Body of pancreas (tissue), 4 donors: ENCODE measurements at places on chromosomes 6 and 20.

- DNase-seq, result no peak
These were observed 22.1 kb upstream of the EYA2 start for GRCh38 chr20:46872328-46873211.

GRCh38 chr20:38890497-38890818 is 35.8 kb upstream of the FAM83D start:
- DNase-seq, result no peak

DNA sequence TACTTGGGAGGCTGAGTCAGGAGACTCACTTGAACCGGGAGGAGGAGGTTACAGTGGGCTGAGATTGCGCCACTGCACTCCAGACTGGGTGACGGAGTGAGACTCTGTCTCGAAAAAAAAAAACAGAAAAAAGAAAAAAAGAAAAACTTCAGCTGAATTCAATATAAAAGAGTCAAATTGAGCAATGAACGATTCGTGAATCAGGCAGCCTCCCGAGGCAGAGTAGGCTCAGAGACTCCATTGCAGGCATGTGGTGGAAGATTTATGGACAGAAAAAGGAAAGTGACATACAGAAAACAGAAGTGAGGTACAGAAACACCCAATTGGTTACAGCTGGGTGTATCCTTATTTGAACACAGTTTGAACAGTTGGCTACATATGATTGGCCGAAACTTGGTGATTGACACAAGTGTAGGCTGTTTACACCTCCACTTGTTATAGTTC is 56.3 kb downstream of the HLA-DPB1 start:
- no peak for DNase-seq

GRCh38 chr6:133671376-133671775 is 217.5 kb upstream of the TCF21 start:
- no peak for DNase-seq

DNA sequence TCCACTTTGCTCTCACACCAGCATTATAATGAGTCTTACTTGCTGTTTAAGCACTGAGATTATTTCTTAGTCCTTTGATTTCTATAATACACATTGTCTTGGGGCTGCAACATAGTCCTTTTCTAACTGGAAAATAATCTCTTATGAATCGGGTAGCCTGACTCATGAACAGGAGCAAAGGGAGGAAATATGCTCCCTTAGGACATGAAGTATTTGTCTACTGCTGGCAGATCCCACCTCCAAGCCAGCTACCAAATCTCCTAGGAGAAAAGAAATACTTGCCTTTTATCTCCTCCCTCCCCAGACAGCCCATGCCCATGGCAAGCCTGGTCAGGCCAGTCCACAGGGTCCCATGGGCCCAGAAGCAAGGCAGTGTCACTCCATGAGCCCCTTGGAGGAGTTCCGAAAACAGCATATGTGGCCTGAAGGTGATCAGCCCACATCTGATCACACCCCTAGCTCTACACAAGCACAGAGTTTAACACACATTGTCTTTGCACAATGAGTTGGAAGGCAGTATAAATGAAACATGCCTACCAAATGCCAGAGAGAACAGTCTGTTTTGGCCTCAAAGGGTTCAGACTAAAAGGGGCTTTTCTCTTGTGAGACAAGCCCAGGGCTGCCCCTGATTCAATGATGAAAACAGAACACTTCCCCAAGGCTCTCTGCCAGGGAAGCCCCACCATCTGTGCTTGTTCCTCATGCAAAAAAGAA is 37.1 kb upstream of the SLC4A11 start:
- DNase-seq, result no peak

DNA sequence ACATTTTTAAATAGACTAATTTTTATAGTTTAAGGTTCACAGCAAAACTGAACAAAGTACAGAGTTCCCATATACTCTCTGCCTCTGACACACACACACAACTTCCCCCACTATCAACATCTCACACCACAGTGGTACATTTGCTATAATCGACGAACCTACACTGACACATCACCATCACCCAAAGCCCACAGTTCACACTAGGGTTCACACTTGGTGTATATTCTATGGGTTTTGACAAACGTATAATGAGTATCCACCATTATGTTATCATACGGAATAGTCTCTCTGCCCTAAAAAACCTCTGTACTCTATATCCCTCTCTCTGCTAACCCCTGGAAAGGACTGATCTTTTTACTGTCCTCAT is 15.6 kb downstream of the TMEM30A start:
- no peak for DNase-seq

DNA sequence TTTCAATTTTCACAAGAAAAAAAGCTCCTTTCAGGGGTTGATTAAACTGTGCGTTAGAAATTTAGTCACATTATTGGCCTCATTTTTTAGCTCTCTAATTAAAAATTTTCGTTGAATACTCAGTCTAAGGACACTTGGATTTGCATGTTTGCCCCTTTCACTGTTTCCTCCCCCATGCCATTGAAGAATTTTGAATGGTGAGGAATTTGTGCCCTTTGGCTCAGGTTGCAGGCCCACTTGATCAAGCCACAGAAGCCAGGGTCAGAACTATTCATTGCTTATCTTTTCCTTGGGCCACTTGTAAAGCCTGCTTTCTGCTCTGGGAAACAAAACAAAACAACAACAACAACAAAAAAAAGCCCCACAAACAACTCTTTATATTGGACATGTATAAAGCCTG is 12.2 kb downstream of the LIN28B start:
- no peak for DNase-seq

DNA sequence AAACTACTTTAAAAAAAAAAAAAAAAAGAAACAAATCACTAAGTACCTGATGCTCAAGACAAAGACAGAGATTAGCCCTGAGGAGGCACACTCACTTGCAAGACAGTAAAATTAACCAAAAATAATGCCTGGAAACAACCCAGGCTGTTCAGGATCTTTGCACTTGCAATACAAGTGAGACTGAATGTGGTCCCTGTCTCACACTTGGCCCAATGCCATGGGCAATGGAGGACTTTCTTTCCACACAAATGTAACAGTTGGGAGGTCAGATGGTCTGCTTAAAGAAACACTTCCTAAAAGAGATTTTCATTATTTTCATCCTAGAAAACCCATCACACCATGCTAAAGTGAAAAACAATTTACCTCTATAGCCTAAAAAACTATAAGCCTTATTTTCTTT is 16.2 kb downstream of the STAU1 start:
- DNase-seq, result no peak

DNA sequence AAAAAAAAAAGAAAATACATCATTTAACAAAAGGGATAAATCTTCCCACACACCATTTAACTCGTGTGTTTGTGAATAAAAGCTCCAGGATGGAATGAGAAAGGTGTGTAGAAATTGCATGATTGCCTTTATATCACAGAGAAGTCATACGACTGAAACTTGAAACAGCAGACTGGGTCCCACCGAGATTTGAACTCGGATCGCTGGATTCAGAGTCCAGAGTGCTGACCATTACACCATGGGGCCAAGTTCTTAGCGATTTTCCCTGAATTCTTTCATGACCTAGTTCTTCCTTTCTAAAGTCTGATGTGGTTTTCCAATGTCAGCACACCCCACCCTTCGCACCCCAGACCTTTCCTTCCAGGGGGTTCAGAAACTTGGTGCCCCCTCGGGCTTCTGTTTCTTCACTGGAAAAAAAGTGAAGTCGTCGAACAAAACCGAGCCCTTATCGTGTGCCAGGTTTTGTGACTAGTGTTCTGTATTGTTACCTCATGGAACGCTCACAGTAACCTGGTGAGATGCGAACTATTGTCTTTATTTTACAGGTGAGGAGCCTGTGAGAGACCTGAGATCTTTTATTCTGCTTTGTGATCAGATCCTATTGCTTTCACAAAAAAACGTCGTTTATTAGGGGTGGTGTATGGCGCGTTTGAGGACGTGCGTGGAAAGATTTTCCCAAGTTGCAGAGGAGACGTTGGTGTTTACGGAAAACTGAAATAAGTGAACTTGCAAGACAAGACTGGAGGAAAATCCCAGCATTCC is 120.8 kb downstream of the OR2B2 start:
- DNase-seq, result peak; percentile 66

DNA sequence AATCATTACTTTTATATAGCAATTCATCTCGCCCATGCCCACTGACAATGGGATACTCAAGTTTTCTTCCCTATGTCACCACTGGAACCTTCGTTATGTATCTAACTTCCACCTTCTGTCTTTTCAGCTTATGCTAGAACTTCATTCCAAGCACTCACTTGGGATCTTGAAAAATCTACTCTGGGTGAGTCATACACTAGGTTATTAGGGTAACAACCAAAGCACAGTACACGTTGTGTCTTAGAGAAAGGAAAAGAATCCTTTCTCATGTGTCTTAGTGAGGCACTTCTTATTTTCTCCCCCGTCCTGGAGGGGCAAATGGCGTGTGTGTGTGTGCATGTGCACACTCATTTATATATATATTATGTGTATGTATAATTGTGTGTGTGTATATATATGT is 18.3 kb upstream of the FAM162B start:
- no peak for DNase-seq

- DNase-seq, result no peak
These were observed 84.5 kb downstream of the GJA10 start for GRCh38 chr6:89978749-89979145.

- no peak for DNase-seq
These were observed 171.3 kb downstream of the SLC16A10 start for GRCh38 chr6:111258615-111259088.

DNA sequence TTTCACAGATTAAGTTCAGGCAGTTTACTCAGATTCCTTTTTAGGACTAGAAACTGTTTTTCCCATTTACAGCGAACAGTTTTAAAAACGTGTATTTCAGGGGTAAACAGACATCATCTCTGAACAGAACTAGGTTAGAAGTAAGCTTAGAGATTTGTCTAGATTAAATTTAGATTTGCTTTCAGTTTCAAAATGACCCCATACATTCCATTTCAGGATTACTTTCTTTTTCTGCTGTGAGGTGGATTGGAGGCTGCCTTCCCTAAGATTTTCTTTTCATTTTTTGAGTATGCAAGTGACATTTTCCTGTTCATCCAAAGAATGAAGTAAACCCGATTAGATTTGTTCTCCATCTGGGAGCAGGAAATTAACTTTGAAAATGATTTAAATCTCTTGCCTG is 747.2 kb downstream of the KHDRBS2 start:
- no peak for DNase-seq

GRCh38 chr6:49325891-49326290 is 137.2 kb downstream of the MMUT start:
- no peak for DNase-seq

GRCh38 chr6:22399693-22400092 is 102.9 kb upstream of the PRL start:
- no peak for DNase-seq

GRCh38 chr6:132764370-132764769 is 6.7 kb upstream of the VNN2 start:
- peak; percentile 18 for DNase-seq

DNA sequence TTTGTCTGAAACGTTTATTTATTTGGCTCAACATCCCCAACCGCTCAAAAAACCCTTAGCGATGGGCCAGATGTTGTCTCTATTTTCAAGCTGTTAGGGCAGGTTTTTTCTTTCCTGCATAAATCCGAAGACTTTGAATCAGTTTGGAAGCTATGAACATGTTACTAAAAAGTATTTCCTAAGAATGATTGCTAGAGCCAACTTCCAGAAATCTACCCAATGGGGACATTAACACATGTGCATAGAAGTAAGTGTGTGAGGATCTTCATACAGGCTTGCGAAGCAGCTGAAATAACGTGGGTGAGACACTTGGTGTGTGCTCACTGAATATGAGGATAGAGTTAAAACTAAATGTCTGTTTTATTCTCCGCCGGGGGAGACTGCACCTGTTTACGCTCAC is 106.8 kb downstream of the BCAS1 start:
- no peak for DNase-seq

GRCh38 chr6:110814102-110815014 is 911 bp downstream of the CDK19 start:
- DNase-seq, result peak; percentile 61

DNA sequence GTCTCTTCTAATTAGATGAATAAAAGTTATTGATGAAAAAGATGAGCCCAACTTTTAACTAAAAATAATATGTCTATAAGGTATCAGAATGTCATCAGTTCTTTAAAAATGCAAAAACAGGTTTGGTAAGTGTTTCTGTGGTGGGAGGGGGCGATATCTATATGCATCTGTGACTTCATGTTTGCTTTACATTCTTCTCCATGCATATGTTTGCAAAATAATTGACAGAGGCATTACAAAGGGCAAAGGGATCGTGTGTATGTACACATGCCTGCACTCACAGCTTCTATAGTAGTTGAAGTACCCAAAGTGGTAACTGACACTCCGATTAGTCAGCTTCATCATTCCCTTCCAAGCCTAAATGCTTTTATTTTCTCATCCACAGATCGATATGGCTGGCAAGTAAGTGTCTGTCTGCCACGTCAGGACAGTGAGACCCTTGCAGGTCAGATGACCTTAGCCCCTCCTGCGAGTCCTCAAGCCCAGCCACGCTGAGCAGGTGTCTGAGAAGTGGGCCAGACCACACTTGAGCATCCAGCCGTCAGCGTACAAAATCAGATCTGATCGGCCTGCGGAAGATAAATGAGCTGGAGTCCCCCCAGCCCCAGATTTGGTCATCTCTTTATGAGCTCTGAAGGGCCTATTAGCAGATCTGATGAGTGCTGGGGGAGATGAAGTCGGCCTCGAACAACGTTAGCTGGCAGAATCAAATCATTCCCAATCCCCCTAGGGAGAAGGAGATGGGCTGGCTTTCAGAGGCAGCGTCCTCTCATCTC is 369.1 kb downstream of the MAFB start:
- DNase-seq, result no peak

GRCh38 chr6:87494761-87495422 is 22.1 kb downstream of the SLC35A1 start:
- no peak for DNase-seq

GRCh38 chr6:157555455-157556143 is 174.6 kb downstream of the ZDHHC14 start:
- DNase-seq, result no peak

- no peak for DNase-seq
These were observed 138.4 kb downstream of the PREX1 start for GRCh38 chr20:48689388-48689787.

DNA sequence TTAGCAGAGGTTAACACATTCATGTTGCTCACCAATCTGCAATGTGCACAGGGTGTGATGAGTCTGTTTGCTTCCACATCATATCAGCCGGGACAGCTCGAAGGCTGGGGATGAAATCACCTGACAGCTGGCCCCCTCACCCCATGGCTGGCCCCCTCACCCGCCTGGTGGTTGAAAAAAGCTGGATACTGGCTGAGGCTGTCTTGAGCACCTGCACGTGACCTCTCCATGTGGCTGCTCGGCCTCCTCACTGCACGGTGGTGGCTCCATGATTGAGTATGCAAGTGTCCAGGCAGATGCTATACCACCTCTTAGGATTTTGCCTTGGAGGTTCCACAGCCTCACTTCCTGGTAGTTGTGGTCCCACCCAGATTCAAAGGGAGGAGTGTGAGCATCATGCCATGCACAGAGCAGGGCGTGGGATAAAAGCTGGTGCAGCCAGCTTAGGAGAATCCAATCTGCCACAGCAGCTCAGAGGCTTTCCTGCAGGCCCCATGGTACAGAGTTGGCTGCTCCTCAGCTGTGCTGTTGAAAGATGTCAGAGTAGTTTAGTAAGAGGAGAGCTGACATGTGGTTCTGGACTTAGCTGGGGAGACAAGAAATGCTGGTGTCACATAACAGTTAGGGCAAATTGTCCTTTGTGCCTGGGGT is 29.6 kb upstream of the SYNDIG1 start:
- DNase-seq, result no peak

GRCh38 chr6:33123732-33124524 is 48.1 kb downstream of the HLA-DPB1 start:
- no peak for DNase-seq
